ENCODE measurements at places on chromosomes 6 and 20. TPM values are rescaled to one million over a fixed set of nuclear protein-coding genes. Genes with fewer than 3 reads are reported as not detected.

Gene KIF25
- total RNA-seq, result not detected

Gene SPATA25
- total RNA-seq, result not detected

Gene RIPPLY2
- not detected for total RNA-seq

- no peak for DNase-seq
- no peaks in the 10 kb centered on the region for H3K4me1 ChIP-seq
- no peak overlapping the region for H3K4me3 ChIP-seq
These were observed 57.4 kb downstream of the PREP start for GRCh38 chr6:105345506-105345905.

- DNase-seq, result no peak
- H3K4me3 ChIP-seq, result no peak overlapping the region
- H3K27ac ChIP-seq, result no peak overlapping the region
- no peaks in the 10 kb centered on the region for H3K36me3 ChIP-seq
- H3K4me1 ChIP-seq, result peaks cover 65% of the 10 kb centered on the region
- no peaks in the 10 kb centered on the region for H3K27me3 ChIP-seq
These were observed 12.0 kb downstream of the PTPN1 start for GRCh38 chr20:50522053-50522674.

DNA sequence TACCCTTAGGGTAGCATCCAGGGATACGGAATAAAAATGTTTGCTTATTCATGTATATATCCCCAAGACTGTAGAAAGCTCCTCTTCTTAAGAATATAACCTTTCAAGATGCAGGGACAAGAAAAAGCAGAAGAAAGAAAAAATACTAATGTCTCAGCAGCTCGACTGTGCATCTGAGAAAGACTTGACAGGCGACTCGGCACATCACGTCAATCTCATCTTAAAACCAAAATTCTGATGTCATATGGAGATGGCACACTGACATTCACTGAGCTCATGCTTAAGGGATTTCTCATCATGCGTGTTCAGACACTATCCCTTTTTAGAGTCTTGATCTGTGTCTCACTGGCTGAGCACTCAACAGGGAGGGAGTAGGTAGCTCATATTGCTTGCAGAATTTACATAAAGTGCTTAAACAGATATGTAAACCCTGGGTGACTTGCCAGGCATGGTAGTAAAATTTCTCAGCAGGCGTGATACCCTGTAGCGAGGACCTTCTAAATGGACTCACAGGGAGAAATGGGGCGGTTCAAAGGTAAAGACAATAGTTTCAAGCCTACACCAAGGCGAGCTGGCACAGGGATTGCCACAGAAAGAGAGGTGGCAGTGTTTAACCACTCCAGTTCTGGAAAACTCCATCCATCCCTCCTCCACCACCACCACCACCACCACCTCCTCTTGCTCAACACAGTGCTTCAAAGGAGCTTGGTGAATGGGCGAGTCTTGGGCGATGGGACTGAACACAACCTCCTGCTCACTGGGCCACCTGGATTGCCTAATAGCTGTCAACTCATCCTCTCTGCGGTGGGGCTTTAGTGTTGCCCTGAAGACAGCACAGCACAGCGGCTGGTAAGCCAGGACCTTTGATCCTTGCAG, 330.5 kb downstream of the TFAP2A start:
- no peak for DNase-seq
- H3K27ac ChIP-seq, result no peak overlapping the region
- H3K36me3 ChIP-seq, result no peaks in the 10 kb centered on the region
- no peaks in the 10 kb centered on the region for H3K27me3 ChIP-seq

DNA sequence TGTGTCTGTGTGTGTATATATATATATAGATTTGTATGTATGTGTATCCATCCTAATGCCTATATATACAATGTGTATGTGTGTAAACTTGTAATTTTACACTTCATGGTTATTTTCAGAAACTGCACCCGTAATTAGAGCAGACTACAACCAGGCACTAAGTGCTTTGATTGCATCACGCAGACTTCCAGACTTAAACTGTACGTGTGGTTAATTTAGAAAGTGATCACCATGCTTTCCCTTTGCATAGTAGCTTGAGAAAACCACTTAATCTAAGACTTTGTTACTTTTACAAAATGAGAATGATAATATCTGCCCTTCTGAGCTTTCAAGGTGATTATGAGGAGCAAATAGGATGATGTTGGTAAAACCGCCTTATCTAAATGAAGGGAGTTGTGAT, 50.1 kb upstream of the E2F3 start:
- no peak for DNase-seq
- H3K27me3 ChIP-seq, result no peaks in the 10 kb centered on the region
- H3K36me3 ChIP-seq, result no peaks in the 10 kb centered on the region
- H3K27ac ChIP-seq, result no peak overlapping the region

DNA sequence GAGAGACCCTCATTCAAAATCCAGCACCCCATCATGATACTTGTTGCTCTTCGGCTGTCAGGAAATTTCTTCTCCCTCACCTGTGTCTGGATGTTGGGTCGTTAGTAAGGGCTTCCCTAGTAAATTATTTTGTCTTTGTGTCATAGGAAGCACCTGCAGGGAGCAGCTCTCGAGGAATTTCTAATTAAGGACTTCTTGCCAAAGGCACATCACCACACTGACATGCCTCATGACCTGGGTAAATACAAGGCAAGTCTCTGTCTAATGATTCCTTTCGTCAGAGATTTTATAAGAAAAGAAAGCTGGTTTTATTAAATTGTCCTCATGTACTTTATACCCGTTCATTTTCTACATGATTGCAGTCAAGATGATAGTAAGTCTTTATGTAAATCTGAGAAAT, at the start of gene NOX3:
Gene NOX3 (minus strand): TSS at position 74 of the 400 bp plus-strand sequence. CDS start 39 bp downstream, at position 35.
- no peak for DNase-seq
- H3K27me3 ChIP-seq, result peaks cover 24% of the 10 kb centered on the region
- no peaks in the 10 kb centered on the region for H3K4me1 ChIP-seq
- no peak within 1 kb of the TSS for H3K4me3 ChIP-seq

Data from suprapubic skin (tissue), 4 donors.